ENCODE measurements at places on chromosomes 5 and 9.

GRCh38 chr5:43336159-43336558, 22.9 kb upstream of the HMGCS1 start:
- no peak for DNase-seq

DNA sequence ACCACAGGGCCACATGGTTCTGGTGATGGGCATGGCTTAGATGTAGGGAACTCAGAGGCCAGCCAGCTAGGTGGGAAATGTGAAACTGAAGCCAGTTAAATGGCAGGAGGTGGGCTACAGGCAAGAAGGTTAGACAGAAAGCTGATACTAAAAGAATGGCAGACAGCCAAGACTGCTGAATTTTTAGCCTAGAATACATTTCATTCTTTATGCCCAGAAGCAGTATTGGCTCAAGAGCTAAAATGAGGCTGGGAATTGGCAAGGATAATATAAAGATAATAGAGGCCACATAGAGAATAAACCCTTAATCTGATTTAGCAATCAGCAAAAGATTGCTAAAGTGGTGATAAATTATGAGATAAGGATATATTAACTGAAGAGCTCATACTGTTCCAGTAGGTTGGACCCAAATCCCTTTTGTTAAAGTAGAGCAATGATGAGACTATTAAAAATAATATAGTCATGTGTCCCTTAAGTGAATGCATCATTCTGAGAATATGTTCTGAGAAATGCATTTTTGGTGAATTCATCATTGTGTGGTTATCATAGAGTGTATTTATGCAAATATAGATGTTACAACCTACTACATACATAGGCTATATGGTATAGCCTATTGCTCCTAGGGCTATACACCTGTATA, 234.3 kb downstream of the CHSY3 start:
- no peak for DNase-seq

DNA sequence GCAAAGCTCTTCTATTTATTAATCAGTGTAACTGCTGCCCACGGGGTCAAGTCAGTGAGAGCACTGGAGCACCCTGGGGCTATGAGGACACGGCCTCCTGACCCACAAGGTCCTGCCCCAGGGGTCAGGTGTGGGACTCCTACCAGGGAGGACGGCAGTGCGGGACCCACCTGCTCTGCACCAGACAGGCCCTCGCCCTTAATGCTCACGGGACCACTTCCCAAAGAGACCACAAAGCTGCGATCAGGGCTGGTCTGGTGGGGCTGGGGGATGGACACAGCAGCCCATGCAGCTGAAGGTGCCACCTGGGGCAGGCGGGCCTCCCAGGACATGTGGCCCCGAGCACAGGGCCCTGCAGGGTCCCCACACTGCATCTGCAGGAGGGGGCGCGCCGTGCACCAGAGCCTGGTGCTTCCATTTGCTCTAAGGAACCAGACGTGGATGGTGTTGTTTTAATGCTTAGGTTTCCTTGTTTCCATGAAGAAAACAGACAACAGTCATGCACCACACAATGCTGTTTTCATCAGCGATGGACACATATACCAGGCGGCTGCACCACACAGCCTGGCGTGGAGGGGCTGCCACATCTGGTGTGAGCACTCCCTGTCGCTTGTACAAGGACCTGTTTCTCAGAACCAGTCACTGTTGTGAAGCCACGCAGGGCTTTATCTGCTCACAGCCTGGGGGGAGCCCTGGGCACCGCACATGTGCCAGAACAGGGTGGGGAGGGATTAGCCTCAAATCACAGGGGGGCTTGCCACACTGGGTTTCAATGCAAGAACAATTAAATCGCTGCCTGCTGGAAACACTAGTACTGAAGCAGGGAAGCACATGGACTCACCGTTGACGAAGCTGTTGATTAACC, 22.6 kb downstream of the CLPTM1L start:
- DNase-seq, result no peak

- DNase-seq, result no peak
Measured at GRCh38 chr5:79974886-79975285, 16.2 kb downstream of the MTX3 start.

DNA sequence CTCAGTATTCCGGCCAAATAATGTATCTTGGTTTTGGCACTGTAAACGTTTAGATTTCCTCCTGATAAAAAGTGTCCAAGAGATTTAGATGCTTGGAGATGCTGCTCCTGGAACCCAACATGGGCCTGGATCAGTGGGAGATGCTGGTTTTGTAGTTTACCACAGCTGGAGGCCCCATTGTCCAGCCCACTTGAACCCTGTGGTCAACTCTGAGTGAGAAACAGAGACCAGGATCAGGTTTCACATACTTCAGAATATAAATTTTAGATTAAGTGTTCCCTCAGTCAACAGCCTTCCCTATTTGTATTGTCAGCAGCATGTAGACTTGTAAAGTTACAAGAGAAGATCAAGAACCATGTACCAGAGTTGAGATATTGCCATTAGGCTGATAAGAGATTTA, 144.7 kb upstream of the C9orf72 start:
- no peak for DNase-seq

DNA sequence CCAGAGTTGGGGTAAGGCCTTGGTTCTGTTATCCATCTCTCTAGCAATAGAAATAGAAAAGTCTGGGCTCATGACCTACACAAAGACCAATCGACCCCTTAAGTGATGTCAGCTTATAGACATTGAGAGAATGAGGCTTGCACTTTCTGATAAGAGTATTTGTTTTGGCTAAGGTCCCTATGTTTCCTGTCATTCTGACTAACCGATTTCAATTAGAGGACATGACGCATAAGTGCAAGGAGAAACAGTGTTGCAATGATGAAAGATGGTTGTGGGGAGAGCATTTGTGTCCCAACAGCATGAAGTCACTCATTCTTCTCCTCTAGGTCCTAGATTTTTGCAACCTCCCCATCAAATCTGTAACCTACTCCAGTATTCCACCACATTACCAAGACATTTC, 255.1 kb downstream of the MAT2B start:
- no peak for DNase-seq

DNA sequence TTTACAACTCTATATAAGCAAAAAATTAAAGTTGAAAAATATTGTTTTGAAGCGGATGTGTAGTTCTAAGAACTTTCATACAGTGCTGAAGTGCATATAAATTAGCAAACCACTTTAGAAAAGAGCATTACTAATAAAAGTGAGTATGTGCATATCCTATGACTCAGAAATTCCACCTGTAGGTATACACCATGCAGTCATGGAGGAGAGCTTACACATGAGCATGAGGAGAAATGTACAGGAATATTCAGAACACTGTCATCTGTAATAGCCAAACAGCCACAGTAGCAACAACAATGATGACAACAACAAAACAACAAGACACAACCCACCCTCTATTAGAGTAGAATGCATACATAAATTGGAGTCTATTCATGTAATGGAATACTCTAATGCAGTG, 138.2 kb upstream of the ARRDC3 start:
- no peak for DNase-seq

GRCh38 chr9:79584655-79584982, 12.9 kb downstream of the TLE4 start:
- no peak for DNase-seq

DNA sequence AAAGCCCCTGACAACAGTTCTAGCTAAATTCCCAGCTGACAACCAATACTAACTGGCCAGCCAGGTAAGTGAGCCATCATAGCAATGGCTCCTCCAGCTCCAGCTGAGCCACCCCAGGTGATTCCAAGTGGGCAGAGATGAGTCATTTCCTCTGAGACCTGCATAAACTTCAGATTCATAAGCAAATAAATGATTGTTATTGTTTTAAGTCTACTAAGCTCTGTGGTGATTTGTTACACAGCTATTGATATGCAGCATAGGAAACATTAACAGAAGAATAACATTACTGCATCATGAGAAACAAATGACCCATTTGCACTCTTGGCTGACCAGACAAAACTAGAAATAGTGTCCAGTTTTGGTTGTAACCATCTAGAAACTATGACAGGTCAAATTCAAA, 60.3 kb downstream of the TTC39B start:
- DNase-seq, result no peak

Measured in naive thymus-derived CD4-positive, alpha-beta T cell (primary cell).